ENCODE measurements at places on chromosomes 7 and 10. TPM values are rescaled to one million over a fixed set of nuclear protein-coding genes. Genes with fewer than 3 reads are reported as not detected.

LRGUK gene
- 0.06 TPM for total RNA-seq

CFAP70 gene
- total RNA-seq, result 1.6 TPM

CYP3A4 gene
- not detected for total RNA-seq

- DNase-seq, result no peak
Observed at GRCh38 chr7:26305090-26305868, 13.6 kb downstream of the SNX10 start.

GRCh38 chr10:63703113-63703670 is 182.0 kb downstream of the REEP3 start:
- DNase-seq, result no peak

ARL4A gene
- total RNA-seq, result 12.2 TPM

MACC1 gene
- total RNA-seq, result not detected

- DNase-seq, result no peak
Observed at GRCh38 chr10:27192284-27192683, 37.1 kb downstream of the MASTL start.

DNA sequence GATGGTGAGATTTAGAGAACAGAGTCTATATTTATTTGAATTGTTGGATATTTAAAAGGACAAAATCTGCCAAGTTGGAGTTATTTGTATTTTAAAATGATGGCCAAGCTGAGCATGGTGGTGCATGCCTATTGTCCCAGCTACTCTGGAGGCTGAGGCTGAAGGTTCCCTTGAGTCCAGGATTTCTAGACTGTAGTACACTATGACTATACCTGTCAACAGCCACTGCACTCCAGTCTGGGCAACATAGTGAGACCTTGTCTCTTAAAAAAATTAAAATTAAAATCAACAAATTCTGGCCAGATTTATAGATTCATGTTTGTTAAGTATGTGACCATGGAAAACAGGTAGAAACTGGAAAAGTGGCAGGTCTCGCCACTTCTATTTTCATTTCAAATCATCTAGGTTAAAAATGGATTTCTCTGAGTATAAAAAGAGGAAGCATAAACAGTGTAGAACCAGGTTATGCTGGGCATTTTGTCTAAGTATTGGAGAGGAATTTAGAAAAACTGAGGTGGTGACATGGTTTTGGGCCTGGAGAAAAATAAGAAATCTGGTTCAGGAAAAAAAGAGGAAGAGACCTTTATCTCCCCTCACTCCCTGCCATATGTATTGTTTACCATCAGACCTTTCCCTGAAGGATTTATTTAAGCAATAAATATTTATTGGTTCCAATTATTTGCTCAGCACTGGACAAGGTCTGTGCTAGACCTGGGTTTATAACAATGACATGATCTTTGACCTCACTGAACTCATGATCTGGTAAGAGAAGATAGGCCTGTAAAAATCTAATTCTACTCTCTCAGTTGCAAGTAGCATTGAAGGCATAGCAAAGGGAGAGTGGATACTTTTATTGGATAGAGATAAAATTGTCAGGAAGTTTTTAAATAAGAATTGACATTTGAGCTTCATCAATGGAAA is 134.2 kb downstream of the TSPAN12 start:
- DNase-seq, result no peak

ADRA2A gene
- 0.74 TPM for total RNA-seq

GATA3 gene
- total RNA-seq, result 0.89 TPM

AKR1C1 gene
- total RNA-seq, result 51.5 TPM

AKR1C2 gene
- total RNA-seq, result 22.7 TPM
